ENCODE measurements at places on chromosomes 5 and 9.

DNA sequence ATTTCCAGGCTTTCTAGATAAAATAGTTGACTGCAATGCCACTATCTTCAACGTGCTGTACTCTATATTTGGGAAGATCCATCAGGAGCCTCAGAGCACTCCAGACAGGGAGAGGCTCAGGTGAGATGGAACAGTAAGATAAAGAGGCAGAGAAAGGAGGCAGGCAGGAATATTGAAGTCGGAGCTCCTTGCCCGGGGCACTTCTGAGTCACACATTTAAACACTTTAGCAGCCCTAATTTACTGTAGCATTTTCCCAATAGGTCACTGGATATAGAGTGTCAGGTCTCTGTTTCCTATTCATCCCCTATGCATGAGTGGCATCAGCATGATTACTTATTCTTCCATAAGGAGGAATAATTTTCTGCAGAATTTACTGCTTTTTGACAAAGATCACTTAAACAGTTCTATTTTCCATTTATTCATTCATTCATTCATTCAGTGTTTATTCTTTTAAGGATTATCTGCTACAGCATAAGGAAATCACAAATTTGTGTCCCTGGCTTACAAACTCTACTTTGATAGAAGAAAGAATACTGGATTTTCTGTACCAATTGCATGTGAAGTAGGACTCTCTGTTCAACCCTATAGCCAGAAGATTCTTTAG lies 170.7 kb downstream of the MAPKAP1 start:
- no peak for DNase-seq

DNA sequence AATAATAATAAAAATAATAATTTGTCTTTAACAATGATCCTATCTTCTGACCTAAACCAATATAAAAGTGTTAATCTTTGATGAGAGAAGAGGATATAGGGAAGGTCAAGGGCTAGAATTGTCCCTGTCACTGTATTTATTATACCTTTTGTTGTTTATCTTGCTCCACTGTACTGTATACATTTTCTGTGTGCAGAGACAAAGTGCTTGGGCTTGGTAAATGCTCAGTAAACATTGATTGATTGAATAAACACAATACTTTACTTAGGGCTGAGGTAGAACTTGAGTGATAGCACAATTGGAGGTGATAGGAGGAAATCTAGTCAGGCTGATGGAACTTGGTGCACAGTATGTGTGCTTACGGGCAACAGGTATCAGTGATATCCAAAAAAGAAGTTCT lies 161.2 kb downstream of the ARRDC3 start:
- no peak for DNase-seq

GRCh38 chr9:82970359-82970758 lies 92.6 kb downstream of the RASEF start:
- no peak for DNase-seq

DNA sequence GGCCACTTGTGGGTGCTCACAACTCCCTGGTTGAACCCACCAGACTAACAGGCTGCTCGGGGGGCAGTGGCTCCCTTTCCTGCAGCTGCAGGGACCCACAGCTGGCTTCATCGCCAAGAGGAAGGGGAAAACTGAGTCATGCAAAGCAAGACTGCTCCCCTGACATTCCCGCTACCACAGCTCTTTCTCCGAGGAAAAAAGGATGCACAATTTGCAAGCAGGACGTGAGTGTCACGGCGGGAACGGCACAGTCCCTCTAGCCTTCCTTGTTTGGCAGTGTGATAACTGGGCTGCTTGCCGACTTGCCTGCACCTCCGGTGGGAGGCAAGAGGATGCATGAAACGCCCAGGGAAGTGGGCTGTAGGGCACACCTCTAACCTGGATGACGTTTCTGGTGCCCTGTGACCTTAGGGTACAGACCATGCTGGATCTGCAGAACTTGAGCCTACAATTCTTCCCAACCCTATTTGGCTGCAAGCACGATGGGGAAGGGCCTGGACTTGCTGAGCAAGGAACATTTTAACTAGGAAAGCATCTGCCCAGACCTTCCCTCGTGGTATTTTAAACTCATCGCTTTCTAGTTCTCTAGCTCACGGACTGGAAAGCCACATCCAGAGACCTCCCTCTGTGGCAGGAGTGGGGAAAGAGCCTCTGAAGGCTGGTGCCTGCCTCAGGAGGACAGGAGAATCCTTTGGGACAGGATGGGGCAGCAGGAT lies 7.8 kb downstream of the SH3PXD2B start:
- DNase-seq: no peak

- no peak for DNase-seq
These were observed 63.0 kb downstream of the LMX1B start for GRCh38 chr9:126676685-126677143.

DNA sequence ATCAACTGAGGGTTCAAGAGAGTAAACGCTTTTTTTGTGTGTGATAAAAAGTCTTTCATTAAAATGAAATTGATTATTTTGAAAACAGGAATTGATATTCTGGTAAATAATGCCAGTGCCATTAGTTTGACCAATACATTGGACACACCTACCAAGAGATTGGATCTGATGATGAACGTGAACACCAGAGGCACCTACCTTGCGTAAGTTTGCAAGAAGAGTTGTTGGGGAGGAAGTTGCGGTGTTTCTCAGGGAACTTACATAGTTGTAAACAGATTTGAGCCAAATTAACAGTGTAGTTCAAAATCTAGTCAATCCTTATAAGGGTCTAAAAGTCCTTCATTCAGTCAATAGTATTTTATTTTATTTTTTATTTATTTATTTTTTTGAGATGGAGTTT lies 28.9 kb downstream of the HSDL2 start:
- DNase-seq: no peak

- no peak for DNase-seq
These were observed 59.2 kb downstream of the YTHDC2 start for GRCh38 chr5:113572716-113573115.

DNA sequence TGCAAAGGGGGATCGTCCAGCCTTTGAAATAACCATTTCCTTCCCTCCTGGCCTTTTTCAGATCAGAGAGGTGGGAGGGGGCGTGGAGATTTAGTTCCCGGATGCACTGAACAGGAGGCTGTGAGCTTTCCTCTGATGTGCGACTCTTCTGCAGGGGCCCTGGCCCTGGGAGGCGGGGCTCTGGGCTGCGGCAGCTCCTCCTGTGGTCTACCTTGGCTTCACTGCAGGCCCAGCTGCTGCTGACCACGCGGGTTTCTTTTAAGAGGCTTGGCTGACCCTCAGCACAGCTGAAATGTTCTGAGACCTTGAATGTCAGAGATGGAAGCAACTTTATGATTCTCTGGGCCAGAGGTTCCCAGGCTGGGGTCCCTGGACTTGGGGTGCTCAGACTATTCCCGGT lies 27.0 kb upstream of the COL15A1 start:
- DNase-seq: no peak

- no peak for DNase-seq
These were observed 384.6 kb upstream of the CD180 start for GRCh38 chr5:67581203-67581602.

DNA sequence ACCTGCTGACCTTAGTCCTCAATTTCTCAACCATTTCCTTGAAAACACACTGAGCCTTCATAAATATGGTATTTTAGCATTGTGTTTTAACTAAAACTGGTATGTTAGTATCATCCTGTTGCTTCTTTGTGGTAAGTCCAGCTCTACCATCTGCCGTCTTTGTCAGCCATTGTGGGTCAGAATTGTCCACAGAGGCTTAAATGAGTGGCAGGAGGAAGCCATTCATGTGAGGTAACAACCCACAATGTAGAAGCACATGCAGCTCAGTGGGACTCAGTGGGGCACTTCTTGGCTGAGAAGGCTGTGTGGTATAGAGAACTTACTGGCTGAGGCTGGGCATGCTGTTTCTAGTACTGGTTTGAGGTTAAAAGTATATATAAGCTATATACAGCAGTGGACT lies 149.2 kb upstream of the NR3C1 start:
- no peak for DNase-seq

- no peak for DNase-seq
These were observed 4.3 kb downstream of the CD74 start for GRCh38 chr5:150408231-150408943.

DNA sequence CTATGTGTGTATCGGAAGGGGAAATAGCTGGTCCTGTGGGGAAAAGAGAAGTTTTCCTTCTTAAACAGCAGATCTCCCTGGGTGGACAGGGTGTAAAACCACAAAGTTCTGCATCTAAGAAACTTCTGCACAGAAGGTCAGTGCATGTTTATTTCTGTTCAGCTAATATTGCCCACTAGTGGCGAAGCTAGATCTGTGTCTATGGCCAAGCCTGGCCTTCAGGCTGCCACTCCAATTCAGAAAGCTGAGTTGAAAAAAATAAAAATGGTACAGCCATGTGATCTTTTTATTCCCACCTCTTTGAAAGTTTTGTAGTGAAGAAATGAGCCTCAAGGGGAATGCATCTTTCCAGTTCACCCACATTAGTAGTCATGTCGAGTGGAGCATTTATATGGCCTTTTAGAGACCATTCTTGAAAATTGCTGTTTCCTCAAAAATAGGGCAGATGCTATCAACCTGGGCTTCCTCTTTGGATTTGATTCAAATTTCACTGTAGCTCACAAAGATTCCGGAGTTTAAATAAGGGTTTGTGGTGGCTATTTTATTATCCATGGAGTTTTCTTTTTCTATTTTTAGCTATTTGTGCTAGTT lies 488.0 kb downstream of the PRELID2 start:
- no peak for DNase-seq

DNA sequence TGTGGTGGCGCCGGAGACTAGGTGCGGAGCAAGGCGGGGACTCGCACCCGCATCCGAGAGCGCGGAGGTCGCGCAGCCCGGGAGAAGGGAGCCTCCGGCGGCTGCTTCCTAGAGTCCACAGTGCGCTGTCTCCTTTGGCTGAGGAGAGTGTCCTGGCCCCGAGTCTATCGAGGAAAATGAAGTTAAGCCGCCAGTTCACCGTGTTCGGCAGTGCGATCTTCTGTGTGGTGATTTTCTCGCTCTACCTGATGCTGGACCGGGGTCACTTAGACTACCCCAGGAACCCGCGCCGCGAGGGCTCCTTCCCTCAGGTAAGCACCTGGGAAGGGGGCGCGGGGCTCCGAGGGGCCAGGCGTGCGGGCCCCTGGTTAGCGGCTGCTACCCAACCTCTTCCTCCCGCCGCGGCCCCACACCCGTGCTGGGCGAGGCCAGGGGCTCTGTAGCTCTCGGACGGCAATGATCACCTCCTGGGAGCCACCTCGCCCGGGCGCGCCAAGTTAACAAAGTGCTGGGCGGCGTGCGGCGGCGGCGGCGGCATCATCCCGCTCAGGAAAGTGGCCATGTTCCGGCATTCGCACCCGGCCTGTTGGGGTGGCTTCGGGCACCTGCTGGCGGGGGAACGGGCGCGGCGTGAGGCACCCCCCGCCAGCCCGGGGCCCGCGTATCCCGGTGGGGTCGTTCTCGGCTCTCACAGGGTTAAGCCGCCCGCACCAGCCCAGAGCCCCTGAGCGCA lies 681 bp downstream of the MAN2A1 start:
- peak; percentile 0 for DNase-seq

All from activated naive CD8-positive, alpha-beta T cell treated with anti-CD3 and anti-CD28 coated beads, Interleukin-2, amount 50 U/mL, for 16 hours (primary cell).